ENCODE measurements at places on chromosomes 4 and X.

- no peak for DNase-seq
Measured at GRCh38 chr4:25029479-25030276, 1.1 kb downstream of the LGI2 start.

GRCh38 chrX:74902806-74903205 lies 22.4 kb downstream of the NEXMIF start:
- DNase-seq = no peak

DNA sequence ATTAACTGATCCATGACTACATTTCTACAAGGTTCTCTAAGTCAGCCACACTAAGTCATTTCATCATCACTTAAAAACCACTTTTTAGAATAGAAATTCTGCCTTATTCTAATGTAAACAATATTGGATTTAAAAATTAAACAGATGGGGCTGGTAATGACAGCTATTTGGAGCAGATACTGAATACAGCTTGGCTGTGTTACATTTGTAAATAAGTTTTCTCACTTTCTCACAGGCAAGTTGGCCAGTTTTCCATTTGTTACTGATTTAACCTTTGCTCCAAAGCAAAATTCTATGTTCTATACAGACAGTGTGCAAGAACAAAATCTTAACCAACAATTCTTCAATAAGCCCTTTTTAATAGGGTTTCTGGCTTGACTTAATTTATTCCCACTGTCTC lies 370.7 kb downstream of the GRIA2 start:
- no peak for DNase-seq

- DNase-seq = peak; percentile 61
Measured at GRCh38 chrX:70613295-70613694, 168.7 kb downstream of the DLG3 start.

GRCh38 chr4:87219632-87220093 lies 755 bp downstream of the KLHL8 start:
- DNase-seq = peak; percentile 49

DNA sequence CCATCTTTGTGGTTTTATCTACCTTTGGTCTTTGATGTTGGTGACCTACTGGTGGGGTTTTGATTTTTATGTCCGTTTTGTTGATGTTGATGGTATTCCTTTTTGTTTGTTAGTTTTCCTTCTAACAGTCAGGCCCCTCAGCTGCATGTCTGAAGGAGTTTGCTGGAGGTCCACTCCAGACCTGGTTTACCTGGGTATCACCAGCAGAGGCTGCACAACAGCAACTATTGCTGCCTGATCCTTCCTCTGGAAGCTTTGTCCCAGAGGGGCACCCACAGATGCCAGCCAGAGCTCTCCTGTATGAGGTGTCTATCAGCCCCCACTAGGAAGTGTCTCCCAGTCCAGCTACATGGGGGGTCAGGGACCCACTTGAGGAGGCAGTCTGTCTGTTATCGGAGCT lies 199.3 kb upstream of the WDFY3 start:
- DNase-seq = no peak

DNA sequence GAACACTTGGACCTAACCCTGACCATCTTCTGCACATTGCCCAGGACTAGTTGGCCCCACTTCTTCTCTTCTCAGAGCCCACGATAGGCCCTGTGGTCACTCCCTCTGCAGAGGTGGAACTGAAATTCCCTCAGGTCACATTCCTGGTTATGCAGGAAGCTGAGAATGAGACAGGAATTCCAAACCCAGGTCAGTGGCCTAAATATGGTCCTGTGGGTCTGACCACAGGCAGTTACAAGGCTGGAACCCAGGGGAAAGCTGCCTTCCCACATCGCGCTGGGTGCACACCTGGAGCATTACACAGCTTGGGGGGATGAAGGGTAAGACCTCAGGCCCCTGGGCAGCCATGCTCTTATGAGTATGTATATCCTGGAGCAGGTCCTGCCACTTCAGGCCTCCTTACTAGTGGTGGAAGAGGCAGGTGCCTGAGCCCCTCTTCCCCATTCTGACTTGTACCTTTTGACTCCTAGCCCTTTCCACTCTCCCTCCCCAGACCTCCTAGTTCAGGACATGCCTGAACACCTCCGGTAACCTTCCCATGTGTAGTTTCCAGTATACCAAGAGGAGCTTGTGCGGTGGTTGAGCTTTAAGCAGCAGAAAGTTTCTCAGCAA lies 173.5 kb downstream of the ASMT start:
- no peak for DNase-seq

DNA sequence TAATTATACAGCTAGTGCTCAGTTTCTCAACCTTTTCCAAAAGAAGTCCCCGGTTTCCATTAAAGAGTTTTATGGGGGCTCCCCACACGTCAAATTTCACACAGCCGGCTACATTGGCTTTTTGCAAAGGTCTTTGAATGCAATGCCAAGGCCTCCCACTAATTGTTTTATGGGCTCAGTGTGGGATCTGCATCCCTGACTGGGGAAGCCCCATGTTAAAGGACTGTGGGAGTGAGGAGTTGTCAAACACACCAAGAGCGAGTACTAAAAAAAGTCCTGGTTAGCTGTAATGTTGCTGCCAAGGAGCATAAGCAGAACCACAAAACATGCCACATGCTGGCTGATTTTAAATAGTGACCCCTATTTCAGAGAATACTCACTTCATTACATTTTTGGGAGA lies 162.6 kb downstream of the BMPR1B start:
- no peak for DNase-seq

GRCh38 chr4:59341506-59341905 lies 1858.6 kb upstream of the ADGRL3 start:
- no peak for DNase-seq

GRCh38 chrX:71996136-71996535 lies 85.5 kb downstream of the NHSL2 start:
- no peak for DNase-seq

- peak; percentile 0 for DNase-seq
Measured at GRCh38 chrX:51435101-51435500, 61.3 kb downstream of the NUDT11 start.

GRCh38 chrX:7054219-7055216 lies 93.0 kb upstream of the STS start:
- DNase-seq = no peak

- no peak for DNase-seq
Measured at GRCh38 chr4:188091-188490, 63.8 kb downstream of the ZNF718 start.

- DNase-seq = peak; percentile 81
Measured at GRCh38 chrX:39808471-39808917, 289.3 kb downstream of the BCOR start.

- no peak for DNase-seq
Measured at GRCh38 chrX:64192040-64192439, 13.5 kb downstream of the AMER1 start.

DNA sequence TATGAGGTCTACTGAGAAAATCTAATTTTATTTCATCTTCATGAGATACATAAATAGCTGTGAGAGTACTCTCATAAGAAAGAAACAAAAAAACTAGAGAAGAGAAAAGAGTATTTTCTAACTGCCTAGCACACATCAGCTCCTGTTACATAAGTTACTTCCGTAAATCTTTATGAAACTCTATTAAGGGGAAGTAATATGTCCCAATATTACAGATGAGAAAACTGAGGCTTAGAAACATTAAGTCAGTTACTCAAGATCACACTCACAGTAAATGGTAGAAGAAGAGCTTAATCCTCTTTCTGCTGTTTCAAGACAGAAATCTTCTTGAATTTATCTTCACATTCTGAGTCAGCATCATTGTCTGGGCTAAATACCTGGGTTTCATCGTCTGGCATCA lies 164.1 kb downstream of the DTHD1 start:
- no peak for DNase-seq

DNA sequence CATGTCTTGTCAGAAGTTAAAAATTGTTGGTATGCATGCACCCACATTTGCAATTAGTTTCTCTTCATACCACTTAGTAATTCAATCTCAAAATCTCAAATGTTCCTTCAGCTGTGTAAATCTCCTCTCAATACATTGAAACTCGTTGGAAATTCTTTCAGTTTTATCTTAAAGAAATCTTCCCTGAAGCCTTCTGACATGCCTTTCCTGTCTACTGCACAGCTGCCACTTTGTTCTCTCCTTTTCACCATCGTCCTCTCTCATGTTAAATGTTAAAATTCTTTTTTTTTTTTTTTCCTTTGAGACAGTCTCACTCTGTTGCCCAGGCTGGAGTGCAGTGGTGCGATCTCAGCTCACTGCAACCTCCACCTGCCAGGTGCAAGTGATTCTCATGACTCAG lies 30.9 kb downstream of the MCUB start:
- no peak for DNase-seq

DNA sequence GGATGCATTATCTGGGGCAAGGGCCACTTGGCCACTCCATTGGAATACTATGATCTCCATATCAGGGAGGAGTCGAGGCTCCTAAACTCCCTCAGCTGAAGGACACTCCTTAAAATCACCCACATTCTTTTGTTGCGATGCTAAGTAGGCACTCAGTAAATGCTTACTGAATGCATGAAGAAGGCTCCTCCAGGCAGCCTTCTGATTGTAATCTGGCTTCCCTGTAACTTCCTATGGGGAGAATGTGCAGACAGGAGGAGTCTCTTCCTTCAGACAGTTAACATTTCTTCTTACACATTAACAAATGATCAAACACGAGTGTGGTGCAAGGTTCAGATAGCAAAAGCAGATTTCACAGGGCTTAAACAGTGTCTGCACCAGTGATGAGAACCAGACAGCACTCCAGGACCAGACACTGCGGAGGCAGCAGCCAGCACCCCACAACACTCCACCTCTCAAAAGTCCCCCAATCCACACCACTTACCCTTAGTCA lies 21.4 kb upstream of the USO1 start:
- peak; percentile 60 for DNase-seq

GRCh38 chrX:2723286-2723879 lies 28.5 kb upstream of the XG start:
- no peak for DNase-seq
